ENCODE measurements at places on chromosomes 13 and 19. TPM values are rescaled to one million over a fixed set of nuclear protein-coding genes. Genes with fewer than 3 reads are reported as not detected.

DNA sequence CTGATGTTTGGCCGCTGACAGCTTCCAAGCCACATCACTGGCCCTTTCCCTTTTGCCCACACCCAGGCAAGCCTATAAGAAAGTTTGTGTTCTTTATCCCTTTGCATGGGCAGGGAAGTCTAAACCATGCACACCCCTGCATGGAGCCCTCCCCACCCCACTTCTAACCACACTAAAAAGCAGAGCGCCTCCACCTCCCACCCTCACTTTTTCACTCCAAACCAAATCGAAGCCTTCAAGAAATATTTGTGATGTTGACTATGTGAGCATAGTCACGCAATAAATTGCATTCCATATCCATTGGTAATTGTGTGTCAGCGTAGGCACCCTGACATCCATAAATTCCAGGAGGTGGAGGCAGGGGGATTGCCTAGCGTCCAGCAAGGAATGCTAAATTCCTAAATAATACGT lies 104.4 kb upstream of the LSM14A start:
- no peak for DNase-seq
- no peak overlapping the region for H3K27ac ChIP-seq
- H3K4me3 ChIP-seq = no peak overlapping the region
- H3K4me1 ChIP-seq = no peaks in the 10 kb centered on the region
- no peaks in the 10 kb centered on the region for H3K27me3 ChIP-seq
- H3K36me3 ChIP-seq = no peaks in the 10 kb centered on the region

- peak overlapping the region; percentile 52 for H3K27ac ChIP-seq
- no peaks in the 10 kb centered on the region for H3K4me1 ChIP-seq
- no peak for DNase-seq
- no peaks in the 10 kb centered on the region for H3K27me3 ChIP-seq
- H3K4me3 ChIP-seq = no peak overlapping the region
- peaks cover 31% of the 10 kb centered on the region for H3K36me3 ChIP-seq
Observed at GRCh38 chr19:45514376-45515051, 7.2 kb downstream of the VASP start.

GRCh38 chr13:111007209-111007608 lies 92.3 kb upstream of the ANKRD10 start:
- H3K36me3 ChIP-seq = no peaks in the 10 kb centered on the region
- no peaks in the 10 kb centered on the region for H3K4me1 ChIP-seq
- H3K27ac ChIP-seq = peak overlapping the region; percentile 84
- no peaks in the 10 kb centered on the region for H3K27me3 ChIP-seq
- DNase-seq = no peak

GRCh38 chr13:73096638-73097037 lies 37.8 kb downstream of the KLF5 start:
- no peaks in the 10 kb centered on the region for H3K27me3 ChIP-seq
- no peak overlapping the region for H3K27ac ChIP-seq
- H3K4me3 ChIP-seq = no peak overlapping the region
- no peak for DNase-seq

GRCh38 chr19:7488736-7489353 lies at the start of gene PEX11G:
Gene PEX11G (minus strand): TSS chr19:7489035. CDS start chr19:7489010, 25 bp downstream.
- H3K4me3 ChIP-seq = peak within 1 kb of the TSS; percentile 84
- H3K27ac ChIP-seq = peak within 1 kb of the TSS; percentile 84
- H3K27me3 ChIP-seq = no peaks in the 10 kb centered on the region
- no peaks in the 10 kb centered on the region for H3K36me3 ChIP-seq
- peak; percentile 93 for DNase-seq
- H3K4me1 ChIP-seq = no peaks in the 10 kb centered on the region

DNA sequence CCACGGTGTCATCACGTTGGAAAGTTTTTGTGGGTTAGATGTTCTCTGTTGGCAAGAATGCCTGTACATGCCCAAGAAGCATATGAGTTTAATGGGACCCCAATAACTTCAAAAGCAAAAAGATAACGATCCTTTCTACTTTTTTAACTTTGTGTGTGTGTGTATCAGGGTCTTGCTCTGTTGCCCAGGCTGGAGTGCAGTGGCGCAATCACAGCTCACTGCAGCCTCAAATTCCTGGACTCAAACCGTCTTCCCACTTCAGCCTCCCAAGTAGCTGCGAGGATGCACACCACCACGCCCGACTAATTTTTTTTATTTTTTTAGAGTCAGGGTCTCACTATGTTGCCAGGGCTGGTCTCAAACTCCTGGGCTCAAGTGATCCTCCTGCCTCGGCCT lies 34.3 kb upstream of the TPM4 start:
- no peaks in the 10 kb centered on the region for H3K27me3 ChIP-seq
- no peak overlapping the region for H3K27ac ChIP-seq
- DNase-seq = no peak
- H3K36me3 ChIP-seq = no peaks in the 10 kb centered on the region
- H3K4me3 ChIP-seq = no peak overlapping the region

DNA sequence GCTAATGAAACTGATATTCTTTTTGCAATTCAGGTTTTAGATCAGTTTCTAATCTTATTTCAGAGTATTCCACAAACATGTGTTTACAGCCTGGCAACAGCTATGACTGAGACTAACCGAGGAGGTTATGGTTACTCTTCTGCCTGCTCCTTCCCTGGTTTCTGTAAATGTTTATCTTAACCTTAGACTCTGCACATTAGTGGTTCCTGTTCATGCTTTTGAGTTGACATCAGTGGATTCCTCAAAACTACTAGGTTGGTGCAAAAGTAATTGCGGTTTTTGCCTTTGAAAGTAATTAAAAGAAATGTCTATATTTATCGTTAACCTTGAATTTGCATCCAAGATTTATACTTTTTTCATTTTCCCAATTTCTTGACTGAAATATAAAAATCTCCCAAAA lies 237.0 kb upstream of the TSHZ3 start:
- no peak overlapping the region for H3K27ac ChIP-seq
- H3K4me1 ChIP-seq = no peaks in the 10 kb centered on the region
- DNase-seq = no peak

GRCh38 chr13:23394821-23395220 lies 38.7 kb downstream of the SACS start:
- H3K4me3 ChIP-seq = no peak overlapping the region
- no peaks in the 10 kb centered on the region for H3K36me3 ChIP-seq

- H3K4me3 ChIP-seq = no peak overlapping the region
- no peak for DNase-seq
- no peaks in the 10 kb centered on the region for H3K4me1 ChIP-seq
- H3K27me3 ChIP-seq = no peaks in the 10 kb centered on the region
Observed at GRCh38 chr13:29704648-29705047, 109.2 kb upstream of the SLC7A1 start.

GRCh38 chr19:2332341-2333026 lies 4.0 kb downstream of the SPPL2B start:
- peaks cover 26% of the 10 kb centered on the region for H3K4me1 ChIP-seq
- H3K4me3 ChIP-seq = no peak overlapping the region
- no peaks in the 10 kb centered on the region for H3K27me3 ChIP-seq
- DNase-seq = no peak
- H3K36me3 ChIP-seq = peaks cover 6% of the 10 kb centered on the region

DNA sequence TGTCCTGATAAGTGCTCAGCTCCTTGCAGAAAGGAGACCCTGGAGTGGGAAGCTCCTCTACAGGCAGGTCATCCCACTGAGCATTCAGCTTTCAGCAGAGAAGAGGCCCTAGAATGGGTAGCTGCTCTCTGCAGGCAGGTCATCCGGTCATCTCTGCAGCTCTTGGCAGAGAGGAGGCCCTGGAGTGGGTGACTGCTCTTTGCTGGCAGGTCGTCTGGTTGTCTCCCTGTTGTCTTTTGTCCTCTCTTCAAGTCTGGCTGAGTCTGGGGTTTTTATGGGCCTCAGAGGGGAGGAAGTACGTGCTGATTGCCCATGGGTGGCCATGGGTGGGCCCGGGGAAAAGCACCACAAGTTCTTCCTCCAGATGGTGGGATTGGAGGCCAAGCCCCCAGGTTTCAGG lies 250.3 kb upstream of the EDNRB start:
- no peaks in the 10 kb centered on the region for H3K4me1 ChIP-seq
- no peak overlapping the region for H3K4me3 ChIP-seq
- H3K27ac ChIP-seq = no peak overlapping the region
- no peaks in the 10 kb centered on the region for H3K36me3 ChIP-seq

PNMA8A gene
- total RNA-seq = 0.53 TPM

SIRT6 gene
- total RNA-seq = 5.9 TPM

CEACAM8 gene
- not detected for total RNA-seq

Measured in ascending aorta (tissue), 2 donors.